Frontal cortex (tissue), 4 donors: ENCODE measurements at places on chromosomes 12 and 14.

GRCh38 chr12:111405149-111405858 is 419 bp upstream of the SH2B3 start:
- peak; percentile 96 for DNase-seq

DNA sequence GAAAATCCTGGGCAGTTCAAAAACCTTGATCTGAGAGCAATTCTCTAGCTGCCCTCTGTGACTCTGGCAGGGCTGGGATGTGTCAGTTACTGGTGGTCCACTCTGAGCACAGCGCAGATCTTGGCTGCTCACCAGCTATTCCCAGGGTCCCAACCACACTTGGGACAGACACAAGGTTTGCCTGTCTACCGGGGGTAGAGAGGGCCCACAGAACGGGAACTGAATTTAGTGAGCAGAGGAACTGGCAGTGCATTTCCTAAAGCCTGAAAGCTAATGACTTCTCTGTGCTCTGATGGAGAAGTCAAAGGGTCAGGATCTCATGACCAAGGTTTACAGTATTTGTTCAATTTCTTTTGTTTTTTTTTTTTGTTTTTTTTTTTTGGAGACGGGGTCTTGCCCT is 2.6 kb downstream of the PDE6H start:
- DNase-seq, result no peak

GRCh38 chr14:53190938-53191337 is 37.8 kb upstream of the DDHD1 start:
- no peak for DNase-seq

GRCh38 chr14:100317912-100318808 is 5.0 kb upstream of the SLC25A47 start:
- peak; percentile 55 for DNase-seq

DNA sequence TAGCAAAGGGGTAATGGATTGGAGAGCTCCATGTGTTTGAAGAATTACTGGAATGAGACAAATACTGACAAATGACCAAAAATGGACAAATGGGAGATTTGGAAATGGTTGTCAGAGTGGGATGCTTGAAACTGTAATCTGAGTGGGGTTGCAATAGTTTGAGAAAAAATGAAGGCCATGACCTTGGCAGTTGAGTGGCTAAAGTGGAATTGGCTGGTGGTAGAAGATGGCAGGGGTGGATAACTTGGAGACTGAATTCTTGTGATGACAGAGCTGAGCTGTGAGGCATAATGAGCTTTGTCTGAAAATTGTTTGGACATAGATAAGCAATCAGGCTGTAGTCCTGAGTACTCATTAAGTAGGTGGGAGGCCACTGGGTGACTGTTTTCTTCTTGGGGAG is 222.5 kb upstream of the PRICKLE1 start:
- DNase-seq, result no peak

GRCh38 chr14:104146651-104147345 is 8.4 kb downstream of the KIF26A start:
- DNase-seq, result no peak

GRCh38 chr12:42323856-42324255 is 2.0 kb downstream of the ZCRB1 start:
- no peak for DNase-seq

GRCh38 chr12:18283831-18284230 is 22.5 kb downstream of the PIK3C2G start:
- DNase-seq, result no peak

- DNase-seq, result no peak
Measured at GRCh38 chr12:122182887-122183587, at the start of gene LRRC43. Gene LRRC43 (plus strand): TSS chr12:122183123. CDS start chr12:122183145, 22 bp downstream.

DNA sequence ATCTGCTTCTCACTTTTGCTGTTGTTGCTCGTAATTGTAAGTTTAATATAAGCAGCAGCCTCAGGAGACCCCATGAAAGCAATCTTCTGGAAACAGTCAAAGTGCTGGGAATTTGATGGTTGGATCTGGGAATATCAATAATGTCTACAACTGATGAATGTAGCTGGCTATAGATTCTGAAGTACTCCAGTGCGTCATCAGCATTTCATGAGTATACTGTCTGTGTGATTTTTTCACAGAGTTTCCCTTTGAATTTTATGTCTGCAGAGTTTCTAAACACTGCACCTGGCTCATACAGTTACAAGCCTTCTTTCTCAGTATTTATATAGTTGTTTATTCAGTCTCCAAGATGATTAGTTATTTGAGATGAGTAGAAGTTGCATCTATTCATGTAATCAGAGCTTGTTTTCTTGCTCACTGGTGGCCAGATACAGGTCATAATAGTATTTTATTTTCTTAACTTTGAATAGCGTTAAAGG is 222.3 kb downstream of the RAD51B start:
- no peak for DNase-seq

DNA sequence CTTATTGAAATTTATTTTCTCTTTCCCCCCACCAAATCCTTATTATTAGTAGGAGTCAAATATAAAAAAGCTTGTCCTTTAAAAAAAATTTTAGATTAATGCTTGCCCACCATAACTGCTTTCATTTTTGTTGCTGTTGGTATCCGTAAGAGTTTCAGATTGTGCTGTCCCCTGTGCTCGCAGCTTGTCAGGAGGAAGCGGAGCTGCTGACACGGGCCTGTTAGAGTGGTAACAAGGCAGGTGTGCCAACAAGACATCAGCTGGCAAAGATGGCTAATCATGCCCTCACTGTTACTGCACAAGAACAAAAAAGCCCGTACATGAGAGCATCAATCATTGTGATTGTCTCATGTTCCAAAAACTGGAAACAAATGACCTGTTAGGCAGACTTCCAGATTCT is 148.4 kb downstream of the ALG10B start:
- DNase-seq, result no peak

GRCh38 chr14:79101388-79101787 is 931.2 kb downstream of the NRXN3 start:
- DNase-seq, result no peak

GRCh38 chr14:42111355-42111754 is 504.7 kb downstream of the LRFN5 start:
- no peak for DNase-seq

GRCh38 chr14:82621881-82622450 is 1088.3 kb upstream of the SEL1L start:
- DNase-seq, result no peak
